NCI-H2029 treated with DMSO at 0.1 percent for 48 hours (cell line): ENCODE measurements at places on chromosomes 5 and 9.
A peak's percentile ranks its signal among the peaks of the same experiment; 100 is the strongest.

DNA sequence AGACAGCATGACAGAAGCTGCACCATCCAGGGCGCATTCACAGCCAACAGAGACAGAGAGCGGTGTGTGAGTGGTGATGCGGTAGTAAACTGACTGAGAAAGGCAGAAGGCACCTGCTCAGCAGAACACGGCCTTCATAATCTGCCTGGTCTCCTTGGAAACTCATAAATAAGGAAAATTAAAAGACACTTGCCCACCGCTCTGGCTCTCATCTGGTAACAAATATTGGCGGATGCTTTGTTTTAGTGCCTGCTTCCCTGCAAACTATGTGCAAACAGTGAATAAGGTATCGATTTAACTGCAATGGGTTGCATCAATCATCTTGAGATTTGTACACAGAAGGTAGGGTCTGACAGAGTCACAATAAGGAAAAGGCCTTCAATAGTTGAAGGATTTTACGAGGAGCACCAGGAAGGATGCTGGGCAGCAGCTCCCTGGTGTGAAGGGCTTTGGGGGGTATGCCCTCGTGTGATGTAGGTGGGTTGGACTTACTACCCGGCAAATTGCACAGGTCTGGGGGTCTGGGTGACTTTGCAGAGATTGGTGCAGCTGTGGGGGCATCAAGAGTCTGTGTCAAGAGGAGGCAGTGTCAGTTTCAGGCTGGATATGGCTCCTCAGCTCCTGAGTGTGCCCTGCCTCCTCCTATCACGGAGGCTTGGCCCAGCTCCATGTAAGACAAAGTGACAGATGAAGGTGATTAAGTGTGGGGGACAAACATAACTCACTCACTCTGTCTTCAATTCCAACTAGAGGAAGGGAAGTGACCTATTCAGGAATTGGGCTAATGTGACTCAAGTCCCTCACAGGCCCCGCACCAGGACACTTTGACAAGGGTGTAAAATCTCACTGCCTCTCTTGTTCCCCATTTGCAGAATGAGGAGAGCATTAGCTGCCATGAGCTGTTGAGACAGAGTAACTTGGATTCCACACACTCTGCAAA is 166.7 kb downstream of the ICE1 start:
- no peak for DNase-seq

DNA sequence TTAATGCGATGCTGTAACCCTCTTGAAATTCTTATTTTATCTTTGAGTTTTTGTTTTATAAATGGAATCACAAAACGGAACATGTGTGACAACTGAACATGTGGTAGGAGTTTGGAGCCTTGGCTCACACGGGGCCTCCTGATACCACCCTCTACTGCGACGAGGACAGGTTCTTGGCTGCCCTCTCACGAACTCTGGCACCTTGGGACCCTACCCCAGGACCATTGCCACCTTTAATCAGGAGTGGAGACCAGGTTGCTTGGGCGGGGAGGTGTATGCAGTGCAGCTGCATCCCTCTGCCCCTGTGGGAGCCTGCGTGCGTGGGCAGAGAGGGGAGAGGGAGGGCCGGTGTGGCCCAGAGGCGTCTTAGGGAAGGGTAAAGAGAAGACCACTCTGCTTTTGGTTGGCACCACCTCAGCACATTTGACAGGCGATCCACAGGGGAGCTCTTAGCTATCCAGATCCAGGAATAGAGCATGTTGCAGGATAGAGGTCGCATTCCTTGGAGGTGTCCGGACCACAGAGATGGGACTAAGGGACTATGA is 753.9 kb upstream of the PTPRD start:
- no peak for DNase-seq

DNA sequence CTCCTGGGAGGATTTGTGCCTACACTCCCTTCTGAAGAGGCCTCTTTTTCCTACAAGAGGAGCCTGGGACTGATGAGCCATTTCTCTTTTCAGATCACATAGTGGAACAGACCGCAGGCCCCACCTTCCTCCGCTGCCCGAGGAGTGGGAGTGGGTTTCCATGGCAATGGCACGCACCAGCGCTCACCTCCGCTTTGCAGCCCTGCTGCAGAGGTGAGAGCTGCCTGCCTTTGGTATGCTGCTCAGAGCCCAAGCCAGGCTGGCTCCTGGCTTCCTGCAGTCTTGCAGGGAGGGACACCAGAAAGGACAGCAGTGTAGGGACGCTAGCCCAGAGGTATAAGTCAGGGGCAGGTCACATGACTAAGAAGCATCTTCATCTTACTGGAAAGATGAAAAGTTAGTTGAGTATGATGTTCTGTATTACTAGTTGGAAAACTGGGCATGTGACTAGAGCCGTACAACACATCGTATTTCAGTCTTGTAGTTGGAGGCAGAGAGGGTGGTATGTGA is 12.4 kb downstream of the PTTG1 start:
- peak; percentile 25 for DNase-seq

- DNase-seq: no peak
These were observed 186.6 kb downstream of the HINT1 start for GRCh38 chr5:130978475-130978874.

- DNase-seq: no peak
These were observed 4.6 kb upstream of the BARX1 start for GRCh38 chr9:93959739-93960154.

GRCh38 chr5:3384531-3384930 is 211.1 kb upstream of the IRX1 start:
- DNase-seq: no peak

GRCh38 chr5:31427013-31427723 is 104.7 kb downstream of the DROSHA start:
- DNase-seq: no peak

DNA sequence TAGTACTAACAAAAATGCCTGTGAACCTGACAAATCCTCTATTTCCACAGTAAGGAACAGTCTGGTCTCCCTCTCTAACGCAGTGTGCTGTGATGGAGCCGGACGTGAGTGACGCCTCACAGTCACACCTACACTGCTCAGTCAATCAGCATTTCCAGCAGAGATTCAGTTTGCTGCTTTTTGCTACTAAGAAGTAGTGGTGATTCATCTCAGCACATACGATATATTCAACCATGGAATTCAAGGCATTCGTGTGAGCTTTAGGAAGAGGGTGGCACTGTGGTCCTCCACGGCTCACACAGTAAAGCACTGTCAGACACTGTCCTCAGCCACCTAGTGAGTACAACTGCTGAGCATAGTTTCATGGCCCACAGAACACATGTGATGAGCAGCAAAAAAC is 70.9 kb downstream of the SETX start:
- DNase-seq: no peak

DNA sequence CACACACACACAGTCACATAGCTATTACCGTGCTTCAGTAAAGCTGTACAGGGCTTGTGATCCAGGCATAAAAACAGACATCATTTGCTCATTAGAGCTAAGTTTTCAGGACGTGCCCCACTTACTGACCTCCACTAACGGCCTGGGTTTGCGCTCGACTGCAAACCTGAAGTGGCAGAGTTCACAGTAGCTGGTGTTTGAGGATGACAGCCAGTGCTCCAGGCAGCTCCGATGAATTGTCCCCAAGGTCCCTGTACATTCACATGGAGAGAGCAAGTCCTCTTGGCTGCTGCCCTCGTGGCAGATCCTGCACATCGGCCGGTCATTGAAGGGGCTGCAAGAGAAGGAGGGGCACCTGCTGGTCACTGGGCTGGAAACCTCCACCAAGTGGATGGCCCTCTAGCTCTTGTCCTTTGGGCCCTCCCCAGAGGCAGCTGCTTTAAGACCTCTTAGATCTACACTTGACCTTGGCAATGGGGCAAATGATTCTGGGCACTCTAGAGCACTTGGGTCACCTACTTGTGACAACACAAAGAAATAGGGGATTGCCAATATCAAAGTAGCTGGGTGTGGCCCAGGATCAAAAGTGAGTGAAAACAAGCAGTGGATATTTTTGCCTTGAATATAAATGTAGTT is 115.4 kb downstream of the MARCHF3 start:
- DNase-seq: no peak

- DNase-seq: no peak
These were observed 85.7 kb upstream of the GRIA1 start for GRCh38 chr5:153404747-153405146.
